K562 (cell line): ENCODE measurements at places on chromosomes 1 and 21. TPM values are rescaled to one million over a fixed set of nuclear protein-coding genes. Genes with fewer than 3 reads are reported as not detected.

GRCh38 chr1:212607206-212607912, 1.2 kb upstream of the ATF3 start:
- no peak for DNase-seq

DNA sequence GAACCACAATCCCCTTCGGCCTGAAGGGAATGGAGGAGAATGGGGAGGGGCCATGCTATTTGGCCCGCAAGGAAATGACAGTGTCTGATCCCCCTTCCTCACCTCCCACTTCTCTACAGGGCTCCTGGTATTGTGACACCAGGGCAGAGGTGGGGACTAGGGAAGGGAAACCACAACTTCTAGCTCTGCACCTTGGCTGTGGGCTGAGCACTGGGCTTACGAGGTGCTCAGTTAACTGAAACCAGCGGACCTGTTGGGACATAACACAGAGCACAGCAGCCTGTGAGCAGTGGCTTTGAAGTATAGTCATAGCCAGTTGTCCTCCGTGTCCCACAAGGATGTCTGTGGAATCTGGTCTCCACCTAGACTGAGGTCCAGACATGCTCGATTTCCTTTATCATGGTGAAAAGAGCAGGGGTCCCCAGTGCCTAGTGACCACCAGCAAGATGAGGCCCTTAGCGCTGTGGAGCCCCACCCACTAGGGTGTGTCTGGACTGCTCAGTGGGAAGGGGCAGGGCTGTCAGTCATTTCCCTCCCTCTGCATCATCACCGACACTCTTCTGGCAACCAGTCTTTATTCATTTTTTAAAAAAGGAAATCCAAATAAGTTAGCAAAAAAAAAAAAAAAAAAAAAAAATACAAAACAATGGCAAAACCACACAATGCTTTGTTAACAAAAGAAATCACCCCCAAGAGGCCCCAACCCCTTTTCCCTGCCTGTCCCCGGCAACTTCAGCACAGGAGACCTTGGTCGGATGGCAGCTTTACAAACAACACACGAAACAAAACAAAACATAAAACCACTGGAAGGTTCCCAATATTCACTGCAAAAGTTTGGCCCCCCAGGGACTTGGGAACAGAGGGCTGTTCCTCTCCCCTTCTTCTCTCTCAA, 3.0 kb downstream of the MYOG start:
- DNase-seq, result no peak

- DNase-seq, result no peak
Measured at GRCh38 chr1:980137-980571, 1.7 kb downstream of the PERM1 start.

NEGR1 gene
- total RNA-seq, result not detected in 2 replicates

- DNase-seq, result no peak
Measured at GRCh38 chr1:5265438-5266075, 611.1 kb downstream of the AJAP1 start.

VASH2 gene
- 0.13 and 0.40 TPM in 2 replicates for total RNA-seq

DNA sequence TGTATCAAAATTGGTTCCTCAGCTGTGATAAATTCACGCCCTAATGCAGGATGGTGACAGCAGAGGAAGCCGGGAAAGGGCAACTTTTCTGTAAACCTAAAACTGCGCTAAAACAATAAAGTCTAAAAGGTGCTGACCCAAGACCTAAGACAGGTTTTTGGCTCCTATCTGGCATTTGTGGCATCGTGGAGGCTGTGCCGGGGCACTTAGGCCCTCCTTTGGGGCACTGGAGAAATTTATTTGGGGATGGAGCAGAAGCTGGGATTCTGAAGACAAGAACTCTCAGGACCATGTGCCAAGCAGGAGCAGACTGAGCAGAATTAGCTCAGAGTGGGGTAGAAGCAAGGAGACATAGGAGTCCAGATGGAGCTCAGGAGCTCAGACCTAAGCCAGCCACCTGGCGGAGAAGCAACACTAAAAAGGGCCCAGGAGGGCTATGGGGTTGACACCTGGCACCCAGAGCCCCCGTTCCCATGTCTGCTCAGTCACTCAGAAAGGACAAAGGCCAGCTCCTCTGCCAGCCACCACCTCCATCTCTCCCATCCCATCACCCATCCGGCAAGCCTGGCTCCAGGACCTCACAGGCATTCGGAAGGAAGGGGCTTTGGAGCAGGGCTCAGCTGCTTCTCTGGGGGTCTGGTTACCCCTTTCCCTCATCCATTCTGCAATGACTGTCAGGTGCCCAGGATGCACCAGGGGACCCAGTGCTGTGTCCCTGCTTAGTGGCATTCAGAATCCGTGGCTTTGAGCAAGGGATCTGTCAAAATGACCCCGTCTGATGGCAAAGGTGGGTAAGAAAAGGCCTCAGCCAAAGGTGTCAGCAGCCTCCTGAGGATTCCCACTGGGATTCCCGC, 347.7 kb downstream of the NPHP4 start:
- no peak for DNase-seq

GRCh38 chr1:156122519-156123355, 8.2 kb downstream of the LMNA start:
- DNase-seq, result peak; percentile 55

- DNase-seq, result peak; percentile 77
Measured at GRCh38 chr1:11318982-11319381, 46.0 kb downstream of the UBIAD1 start.

DNA sequence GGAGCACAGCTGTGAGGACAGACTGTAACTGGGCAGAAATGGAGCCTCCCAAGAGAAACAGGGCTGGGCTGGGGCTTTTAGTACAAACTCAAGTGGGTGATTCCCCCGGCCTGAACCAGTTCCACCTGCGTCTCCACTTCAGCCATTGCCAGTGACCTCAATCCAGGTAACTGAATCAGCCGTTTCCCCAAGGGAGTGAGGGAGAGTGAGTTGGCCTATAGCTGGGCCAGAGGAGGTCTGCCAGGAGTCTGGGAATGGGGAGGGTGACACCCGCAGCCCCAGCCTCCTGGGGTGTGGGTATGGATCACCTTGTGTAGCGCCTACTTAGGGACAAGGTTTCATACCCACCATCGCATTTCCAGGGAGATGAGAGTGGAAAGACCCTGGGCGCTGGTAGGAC, 8.5 kb downstream of the SLC26A9 start:
- no peak for DNase-seq
